ENCODE measurements at places on chromosomes 12 and 14. TPM values are rescaled to one million over a fixed set of nuclear protein-coding genes. Genes with fewer than 3 reads are reported as not detected.

The KRT71 gene
- not detected for total RNA-seq

The FOXG1 gene
- not detected for total RNA-seq

The RBP5 gene
- 2.4 TPM for total RNA-seq

The SELPLG gene
- 2.5 TPM for total RNA-seq

The COL2A1 gene
- total RNA-seq, result 1.3 TPM

The FAM222A gene
- 3.9 TPM for total RNA-seq

The SETD1B gene
- 25.4 TPM for total RNA-seq

The GLIPR1L2 gene
- 0.16 TPM for total RNA-seq

The GPRC5D gene
- 0.27 TPM for total RNA-seq

The PROX2 gene
- not detected for total RNA-seq

The DTX1 gene
- 1.3 TPM for total RNA-seq

The IAPP gene
- total RNA-seq, result not detected

The BICDL1 gene
- total RNA-seq, result 5.0 TPM

The GZMB gene
- total RNA-seq, result 1.1 TPM

The SRGAP1 gene
- total RNA-seq, result 9.8 TPM

The TMPRSS12 gene
- not detected for total RNA-seq

The RNU4-1 gene
- total RNA-seq, result 3,531 TPM

The CEP170B gene
- total RNA-seq, result 110 TPM

The LHX5 gene
- not detected for total RNA-seq

The KERA gene
- total RNA-seq, result not detected

Data from colonic mucosa (tissue), 4 donors.